ENCODE measurements at places on chromosomes 1 and 21.

GRCh38 chr1:198923993-198924392 lies 285.2 kb downstream of the PTPRC start:
- DNase-seq: no peak

DNA sequence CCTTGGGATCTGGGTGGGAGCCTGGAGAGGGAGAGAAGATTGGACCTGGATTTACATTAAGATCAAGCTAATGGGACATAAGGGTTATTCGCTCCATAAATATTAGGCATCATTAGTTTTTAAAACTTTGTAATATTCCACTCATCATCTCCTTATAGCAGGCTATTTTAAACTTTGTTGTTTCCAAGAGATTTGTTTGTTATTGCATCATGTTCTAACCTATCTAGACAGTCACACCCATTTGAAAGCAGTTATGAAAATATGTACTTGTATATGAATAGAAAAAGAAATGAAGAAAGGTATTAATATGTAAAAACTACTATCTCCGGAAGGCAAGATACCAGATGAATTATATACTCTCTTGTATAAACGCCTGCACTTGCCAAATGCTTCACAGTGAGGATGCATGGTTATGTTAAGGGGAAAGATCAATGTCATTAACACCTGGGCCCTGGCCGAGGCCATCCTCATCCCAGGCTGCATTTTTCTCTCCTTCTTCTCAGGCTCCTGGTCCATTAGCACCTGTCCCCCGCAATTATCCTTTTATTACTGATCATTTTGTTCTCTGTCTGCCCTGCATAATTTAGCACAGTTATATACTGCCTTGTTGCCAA lies 468.2 kb downstream of the MATN1 start:
- no peak for DNase-seq

DNA sequence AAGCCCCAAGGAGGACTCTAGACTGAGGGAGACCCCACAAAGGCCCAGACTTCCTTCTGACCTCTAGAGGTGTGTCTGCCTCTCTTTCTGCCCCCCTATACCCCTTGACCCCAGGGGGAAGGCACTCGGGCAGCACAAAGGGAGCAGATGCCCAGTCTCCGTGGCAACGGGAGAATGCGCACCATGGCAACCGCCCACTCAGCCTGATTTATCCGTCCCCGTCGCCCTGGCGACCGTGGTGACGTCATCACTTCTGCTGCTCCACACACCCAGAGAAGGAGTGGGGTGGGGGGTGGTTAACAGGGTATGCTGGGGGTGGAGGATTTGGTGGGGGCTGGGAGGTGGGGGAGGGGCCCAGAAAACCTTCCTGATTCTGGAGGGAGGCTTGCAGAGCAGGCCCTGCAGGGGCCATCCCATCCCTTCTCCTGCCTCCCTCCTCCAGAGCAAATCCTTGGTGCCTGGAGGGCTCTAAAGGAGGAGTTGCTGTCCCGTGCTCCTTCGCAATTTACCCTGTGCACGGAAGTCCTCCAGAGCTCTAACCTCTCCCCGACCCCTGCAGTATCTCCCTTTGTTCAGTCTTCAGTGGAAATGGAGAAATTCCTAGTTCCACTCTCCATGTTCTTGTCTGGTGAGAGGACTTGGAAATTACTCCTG lies 6.3 kb downstream of the CELF3 start:
- DNase-seq: peak; percentile 33

GRCh38 chr21:45316871-45317397 lies 29.2 kb upstream of the POFUT2 start:
- no peak for DNase-seq

- DNase-seq: no peak
These were observed 63.7 kb downstream of the AJAP1 start for GRCh38 chr1:4718071-4718470.

- no peak for DNase-seq
These were observed 1.7 kb upstream of the LAMB3 start for GRCh38 chr1:209653915-209654351.

DNA sequence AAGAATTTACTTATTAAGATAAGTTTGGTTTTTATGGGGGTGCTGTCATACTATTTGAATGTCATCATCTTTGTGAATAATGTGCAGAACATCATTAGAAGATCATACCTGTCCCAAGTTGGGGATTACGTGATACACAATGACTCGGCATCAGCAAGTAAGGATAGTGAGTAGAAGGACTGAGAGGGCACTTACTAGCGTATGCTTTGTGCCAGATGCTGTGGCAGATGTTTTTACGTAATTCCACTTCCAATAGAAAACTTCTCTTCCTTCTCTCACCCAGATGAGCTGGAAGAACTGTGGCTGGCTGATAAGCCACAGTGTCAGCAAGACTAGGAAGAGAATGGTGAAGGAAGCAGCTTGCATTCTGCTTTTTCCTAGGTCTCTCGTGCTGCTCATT lies 28.1 kb upstream of the TGFB2 start:
- peak; percentile 40 for DNase-seq

DNA sequence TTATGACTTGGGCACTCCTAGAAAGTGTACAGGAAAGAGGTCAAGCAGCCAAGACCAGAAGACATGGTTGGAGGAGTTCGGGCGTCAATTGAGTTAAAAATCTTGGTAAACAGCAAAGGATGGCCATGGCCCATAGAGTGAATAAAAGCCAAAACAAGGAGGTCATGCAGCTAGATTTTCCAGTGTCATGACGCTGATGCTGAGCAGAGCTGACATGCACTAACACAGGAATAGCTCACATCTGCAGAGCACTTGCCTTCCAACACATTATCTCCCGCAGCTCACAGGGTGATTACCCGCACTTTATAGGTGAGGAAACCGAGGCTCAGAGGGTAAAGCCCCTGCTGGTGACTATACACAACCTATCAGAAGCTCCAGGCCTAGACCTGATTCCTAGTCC lies 49.7 kb downstream of the TRABD2B start:
- DNase-seq: no peak

DNA sequence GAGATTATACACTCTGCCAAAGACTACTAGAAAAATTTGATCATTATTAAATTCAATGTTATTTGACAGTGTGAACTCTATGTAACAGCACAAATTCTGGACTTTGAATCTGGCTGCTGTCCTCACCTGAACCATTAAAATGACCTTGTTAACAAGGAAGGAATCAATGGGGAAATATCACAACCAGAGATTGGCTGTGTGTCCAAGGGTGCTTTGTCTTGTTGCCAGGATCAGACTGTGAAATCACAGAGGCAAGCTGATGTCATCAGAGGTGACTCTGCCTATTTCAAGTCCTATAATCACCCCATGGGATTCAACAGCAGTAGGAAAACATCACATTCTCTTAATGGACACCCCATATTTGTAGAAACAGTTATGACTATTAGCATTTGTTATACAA lies 46.8 kb downstream of the ADAMTS5 start:
- DNase-seq: no peak

- no peak for DNase-seq
These were observed 38.8 kb upstream of the STMN1 start for GRCh38 chr1:25944986-25945385.

DNA sequence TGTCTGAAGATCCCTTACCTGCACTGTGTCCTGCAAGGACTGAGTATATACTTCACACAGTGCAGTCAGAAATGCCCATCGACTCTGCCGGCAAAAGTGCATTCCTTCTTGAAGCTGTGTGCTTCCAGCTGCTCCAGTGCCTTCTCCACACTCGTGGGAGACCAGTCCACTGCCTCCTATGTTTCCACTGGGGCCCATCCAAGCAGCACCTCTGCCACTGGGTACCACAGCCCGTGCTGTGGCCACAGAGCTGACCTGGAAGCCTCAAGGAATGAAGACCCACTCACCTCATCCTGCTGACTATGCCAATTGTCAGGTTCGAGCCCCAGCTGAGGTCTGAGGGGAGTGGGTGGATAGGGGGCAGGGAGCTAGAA lies 108.1 kb downstream of the GDAP2 start:
- no peak for DNase-seq

DNA sequence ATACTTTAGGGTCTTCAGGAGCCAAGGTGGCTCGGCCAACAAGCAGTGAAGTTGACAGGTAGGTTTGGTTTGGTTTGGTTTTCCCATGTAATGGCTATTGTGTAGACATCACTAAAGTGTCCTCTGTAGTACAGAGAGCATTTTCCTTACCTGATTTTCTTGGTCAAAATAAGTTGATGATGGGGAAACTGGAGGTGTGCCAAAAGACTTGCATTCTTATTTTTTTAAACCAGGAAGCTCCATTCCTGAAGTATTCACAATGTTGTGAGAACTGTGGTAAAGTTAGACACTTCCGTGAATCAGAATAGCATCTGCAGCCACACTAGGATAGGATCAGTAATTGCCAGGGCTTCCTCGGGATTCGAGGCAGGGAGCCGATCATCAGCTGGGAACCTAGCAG lies 2.9 kb downstream of the ZBTB37 start:
- peak; percentile 40 for DNase-seq
